Renal pelvis (tissue), 12 donors: ENCODE measurements at places on chromosomes 3 and 15. TPM values are rescaled to one million over a fixed set of nuclear protein-coding genes. Genes with fewer than 3 reads are reported as not detected.

Gene LTK
- 2.7 TPM for polyA plus RNA-seq

Gene ZBED2
- polyA plus RNA-seq: 0.26 TPM

Gene LRRC34
- polyA plus RNA-seq: 9.7 TPM

Gene MED12L
- polyA plus RNA-seq: 2.2 TPM

Gene VIPR1
- 1.5 TPM for polyA plus RNA-seq

Gene CLRN1
- polyA plus RNA-seq: not detected

Gene CNTN3
- 6.3 TPM for polyA plus RNA-seq

Gene CHRFAM7A
- polyA plus RNA-seq: 5.3 TPM

Gene NR2E3
- polyA plus RNA-seq: 1.1 TPM

Gene MFAP1
- 58.3 TPM for polyA plus RNA-seq

Gene CYP11A1
- 3.0 TPM for polyA plus RNA-seq

Gene DUOXA2
- polyA plus RNA-seq: not detected

DNA sequence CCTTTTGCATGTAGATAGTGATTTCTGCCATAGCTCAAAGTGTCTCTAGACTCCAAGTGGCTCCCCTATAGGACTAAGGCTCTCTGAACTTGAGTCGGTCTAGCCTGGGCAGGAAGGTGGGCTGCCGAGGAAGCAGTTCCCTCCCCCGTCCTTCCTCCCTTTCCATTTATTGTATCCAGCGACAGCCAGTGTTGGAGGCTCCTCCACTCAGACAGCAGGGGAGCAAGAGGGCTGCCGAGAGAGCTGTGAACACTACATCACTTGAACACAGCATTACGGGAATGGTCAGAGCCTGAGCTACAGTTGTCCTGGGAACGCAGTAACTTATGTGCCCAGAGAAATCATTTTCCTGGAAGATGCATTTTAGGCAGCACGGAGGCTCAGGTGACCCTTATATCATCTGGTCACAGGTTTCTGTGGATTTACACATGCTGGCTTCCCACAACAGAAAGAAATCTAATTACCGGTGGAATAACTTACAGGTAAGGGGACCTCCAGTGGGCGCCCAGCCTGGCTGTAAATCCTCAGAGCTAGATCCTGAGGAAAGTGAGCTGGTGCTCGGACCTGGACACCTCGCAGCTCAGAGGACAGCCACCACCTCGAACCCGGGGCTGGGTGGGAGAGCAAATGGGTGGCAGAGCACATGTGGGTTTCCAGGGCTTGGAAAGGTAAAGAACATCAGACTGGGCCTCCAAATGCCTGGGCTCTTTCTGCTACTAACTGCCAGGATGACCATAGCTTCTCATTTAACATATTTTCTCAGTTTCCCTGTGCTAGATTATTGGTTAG lies 197.1 kb downstream of the UACA start:
- DNase-seq: peak; percentile 64

GRCh38 chr15:52749258-52749657 lies 40.9 kb downstream of the ONECUT1 start:
- no peak for DNase-seq

GRCh38 chr3:159627634-159628033 lies 361.0 kb upstream of the IL12A start:
- no peak for DNase-seq

- no peak for DNase-seq
Observed at GRCh38 chr15:63299943-63300575, 22.7 kb downstream of the APH1B start.

DNA sequence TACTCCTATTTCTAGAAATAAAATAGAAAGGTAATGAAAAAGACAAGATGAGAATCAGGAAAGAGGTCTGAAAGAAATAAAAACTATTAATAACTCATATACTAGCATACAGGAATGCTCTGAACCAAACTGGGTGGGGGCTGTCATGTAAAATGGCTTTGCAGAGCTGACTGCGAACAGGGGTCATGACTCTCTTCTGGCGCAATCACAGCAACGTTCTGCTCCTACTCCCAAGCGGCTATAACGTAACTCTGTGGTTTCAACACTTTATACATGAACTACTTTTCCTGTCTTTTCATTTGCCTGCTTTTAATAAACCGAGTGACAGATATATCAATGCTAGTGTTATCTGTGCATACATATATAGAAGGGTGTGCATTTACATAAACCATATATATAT lies 116.7 kb downstream of the DLG1 start:
- DNase-seq: no peak

DNA sequence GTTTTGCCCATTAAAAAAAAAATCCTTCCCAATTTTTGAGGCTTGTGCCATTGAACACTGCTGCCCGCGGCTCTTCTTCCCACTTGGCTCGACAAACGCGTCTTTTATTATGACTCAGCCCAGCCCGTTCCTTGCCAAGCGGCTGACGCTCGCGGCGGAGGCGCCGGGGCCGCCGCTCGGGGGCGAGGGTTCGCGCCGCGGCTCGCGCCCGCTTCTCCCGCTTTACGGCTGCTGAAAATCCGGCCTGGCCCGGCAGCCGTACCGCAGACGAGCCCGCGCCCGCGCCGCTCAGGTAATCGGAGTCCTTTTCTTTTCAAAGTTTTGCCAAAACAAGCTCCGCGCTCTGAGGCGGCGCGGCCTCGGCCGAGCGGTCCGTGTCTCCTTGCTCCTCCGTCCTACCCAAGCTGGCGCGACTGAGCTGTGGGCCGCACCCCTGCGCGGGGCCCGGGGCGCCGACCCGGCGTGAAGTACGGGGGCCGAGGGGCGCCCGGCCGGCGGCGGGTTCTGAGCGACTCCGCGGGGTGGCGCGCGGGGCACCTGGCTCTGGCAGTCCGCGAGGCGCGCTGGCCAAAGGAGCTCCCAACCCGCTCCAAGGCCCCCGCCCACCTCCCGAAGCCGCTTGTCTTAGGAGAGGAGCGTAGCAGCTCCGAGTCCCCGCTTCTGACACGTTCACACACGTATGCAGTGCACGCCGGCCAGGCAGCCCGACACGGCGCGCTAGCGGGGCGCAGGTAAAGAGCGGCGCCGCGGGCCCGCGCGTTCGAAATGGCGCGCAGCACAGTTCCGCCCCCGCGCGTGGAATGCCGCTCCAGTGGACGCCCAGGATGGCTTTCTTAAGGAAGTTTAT lies 418.2 kb upstream of the NAALADL2 start:
- DNase-seq: peak; percentile 89

DNA sequence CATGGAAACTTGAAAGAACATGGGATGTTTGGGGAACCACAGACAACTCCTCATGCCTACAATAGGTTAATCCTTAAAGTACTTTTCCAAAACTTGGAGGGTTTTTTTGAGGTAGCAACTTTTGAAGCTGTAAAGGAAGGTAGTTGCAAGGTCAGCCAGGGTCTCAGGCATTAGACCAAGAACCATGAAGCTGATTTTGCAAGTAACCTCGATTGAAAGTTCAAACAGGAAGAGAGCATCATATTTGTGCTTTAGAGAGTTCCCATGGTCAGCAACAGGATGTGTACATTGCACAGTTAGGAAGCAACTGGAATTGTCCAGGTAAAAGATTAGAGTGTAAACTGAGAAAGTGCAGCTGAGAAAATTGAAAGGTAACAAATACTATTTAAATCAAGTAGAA lies 199.8 kb upstream of the NR2F2 start:
- DNase-seq: no peak

DNA sequence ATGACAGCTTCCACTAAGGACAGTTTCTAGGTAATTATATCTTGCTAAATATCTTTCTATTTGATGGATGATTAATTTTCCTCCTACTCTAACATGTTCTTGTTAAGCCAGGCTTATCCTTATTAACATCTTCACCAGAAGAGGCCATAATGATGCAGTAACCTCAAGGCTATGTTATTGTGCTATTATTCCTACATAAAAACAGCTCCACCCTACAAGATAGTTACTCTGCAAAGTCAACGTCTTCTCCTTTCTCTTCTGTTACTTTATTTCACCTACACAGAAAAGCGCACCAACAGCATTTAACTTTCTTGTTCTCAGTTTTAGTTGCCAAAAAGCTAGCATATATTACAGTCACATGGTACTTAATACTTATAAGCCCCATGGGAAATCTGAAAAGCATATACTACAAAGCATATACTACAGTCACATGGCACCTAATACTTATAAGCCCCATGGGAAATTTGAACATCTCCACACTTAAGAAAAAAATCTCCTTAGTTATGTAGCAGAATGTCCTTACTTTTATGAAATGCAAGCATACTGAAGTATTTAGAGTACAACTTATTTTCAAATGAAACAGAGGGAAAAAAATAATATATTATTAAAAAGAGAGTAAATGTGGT lies 13.4 kb downstream of the ADAM10 start:
- no peak for DNase-seq

- DNase-seq: no peak
Observed at GRCh38 chr15:60916032-60916678, 312.9 kb downstream of the RORA start.

GRCh38 chr3:134002306-134002705 lies 27.4 kb downstream of the SLCO2A1 start:
- no peak for DNase-seq

DNA sequence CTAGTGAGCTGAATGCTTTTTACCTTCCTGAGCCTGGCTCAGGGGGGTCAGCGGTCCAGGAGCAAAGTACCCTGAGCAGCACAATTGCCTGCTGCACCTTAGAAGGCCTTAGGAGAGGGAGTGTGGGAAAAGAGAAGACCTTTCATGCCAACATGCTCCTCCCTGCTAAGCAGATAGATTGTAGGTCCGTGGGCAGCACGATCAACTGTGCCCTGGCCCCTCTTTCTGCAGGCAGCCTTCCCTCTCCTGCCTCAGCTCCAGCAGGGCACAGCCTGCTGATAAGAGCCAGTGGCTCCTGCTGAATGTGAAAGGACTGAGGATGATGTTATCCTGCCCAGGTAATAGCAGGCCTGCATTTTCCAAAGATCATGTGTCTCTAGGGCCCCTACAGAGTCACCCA lies 4.1 kb downstream of the CORO2B start:
- DNase-seq: no peak

DNA sequence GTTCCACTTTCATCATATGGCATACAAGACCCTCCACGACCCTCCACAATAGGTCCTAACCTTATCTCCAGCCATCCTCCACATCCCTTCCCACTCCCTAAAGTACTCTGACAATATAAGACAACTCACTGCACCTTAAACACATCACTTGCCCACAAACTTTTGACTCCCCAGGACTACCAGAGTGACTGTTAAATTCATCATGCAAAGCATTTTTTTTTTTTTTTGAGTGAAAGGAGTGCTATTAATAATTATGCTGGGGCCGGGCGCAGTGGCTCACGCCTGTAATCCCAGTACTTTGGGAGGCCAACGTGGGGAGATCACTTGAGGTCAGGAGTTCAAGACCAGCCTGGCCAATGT lies 55.8 kb downstream of the OSBPL10 start:
- no peak for DNase-seq

- DNase-seq: no peak
Observed at GRCh38 chr15:77738441-77739302, 106.0 kb upstream of the LINGO1 start.

- DNase-seq: no peak
Observed at GRCh38 chr15:69729167-69729748, 276.6 kb downstream of the RPLP1 start.

DNA sequence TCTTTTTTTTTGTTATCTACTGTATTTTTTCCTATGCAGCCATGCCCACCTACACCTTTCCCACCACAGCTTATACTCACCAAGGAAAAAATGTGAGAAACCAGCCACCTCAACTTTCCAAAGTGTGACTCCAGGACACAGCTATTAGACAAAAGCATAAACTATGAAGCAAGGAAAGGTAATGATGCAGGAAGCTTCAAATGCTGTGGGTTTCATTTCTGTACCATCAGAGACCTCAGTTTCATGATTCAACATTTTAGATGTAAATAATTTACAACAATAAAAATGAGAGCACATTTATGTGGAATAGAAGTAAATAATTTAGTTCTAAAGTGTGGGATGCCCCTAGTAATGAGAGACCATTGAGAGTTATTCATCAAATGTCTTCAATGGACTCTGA lies 115.1 kb downstream of the CDIN1 start:
- no peak for DNase-seq

GRCh38 chr15:31561156-31561555 lies 234.5 kb downstream of the KLF13 start:
- DNase-seq: no peak

DNA sequence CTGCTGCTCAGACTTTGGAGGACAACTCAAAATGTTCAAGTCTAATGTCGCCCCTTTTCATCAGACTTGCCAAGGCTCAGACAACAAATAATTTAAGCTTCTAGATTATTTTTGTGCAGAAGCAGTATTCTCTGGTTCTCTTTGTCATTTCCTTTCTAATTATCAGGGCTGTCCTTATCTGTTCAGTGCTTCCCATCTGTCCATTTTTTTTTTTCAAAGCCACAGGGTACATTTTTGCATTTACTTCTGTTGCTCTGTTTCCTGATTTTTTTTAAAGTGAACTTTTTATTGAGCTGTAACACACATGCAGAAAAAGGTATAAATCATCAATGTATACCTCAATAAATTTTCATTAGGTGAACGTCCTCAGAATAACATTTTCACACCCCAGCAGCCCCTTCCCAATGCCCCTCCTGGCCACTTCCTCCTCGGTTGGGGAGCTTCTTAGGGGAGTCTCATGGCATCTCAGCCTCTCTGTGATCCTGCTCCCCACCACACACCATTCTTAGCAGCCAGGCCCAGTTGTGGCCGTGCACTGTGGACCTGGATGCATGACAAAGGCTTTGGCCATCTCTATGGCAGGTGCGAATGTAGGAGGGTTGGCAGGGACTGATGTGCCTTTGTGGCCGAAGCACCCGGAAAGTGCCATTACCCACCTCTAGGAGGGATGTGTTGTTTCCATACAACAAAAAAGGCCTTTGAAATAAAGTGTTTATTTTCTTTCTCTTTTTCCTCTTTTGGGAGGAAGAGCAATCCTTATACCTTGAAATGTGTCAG lies 303.5 kb upstream of the LRRFIP2 start:
- no peak for DNase-seq
